ENCODE measurements at places on chromosomes 6 and 20. TPM values are rescaled to one million over a fixed set of nuclear protein-coding genes. Genes with fewer than 3 reads are reported as not detected.

Gene PREX1
- total RNA-seq: 10.3 TPM

Gene SGK2
- total RNA-seq: 0.38 TPM

DNA sequence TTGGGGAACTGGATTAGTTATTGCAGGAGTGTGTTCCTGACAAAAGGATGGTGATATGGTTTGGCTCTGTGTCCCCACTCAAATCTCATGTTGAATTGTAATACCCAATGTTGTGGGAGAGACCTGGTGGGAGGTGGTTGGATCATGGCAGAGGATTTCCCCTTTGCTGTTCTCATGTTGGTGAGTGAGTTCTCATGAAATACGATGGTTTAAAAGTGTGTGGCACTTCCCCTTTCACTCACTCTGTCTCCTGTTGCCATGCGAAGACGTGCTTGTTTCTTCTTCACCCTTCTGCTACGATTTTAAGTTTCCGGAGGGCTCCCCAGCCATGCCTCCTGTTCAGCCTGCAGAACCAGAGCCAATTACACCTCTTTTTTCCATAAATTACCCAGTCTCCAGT lies 16.2 kb upstream of the TREM1 start:
- DNase-seq: no peak

GRCh38 chr20:1555952-1556351 lies 1.6 kb downstream of the SIRPD start:
- no peak for DNase-seq

DNA sequence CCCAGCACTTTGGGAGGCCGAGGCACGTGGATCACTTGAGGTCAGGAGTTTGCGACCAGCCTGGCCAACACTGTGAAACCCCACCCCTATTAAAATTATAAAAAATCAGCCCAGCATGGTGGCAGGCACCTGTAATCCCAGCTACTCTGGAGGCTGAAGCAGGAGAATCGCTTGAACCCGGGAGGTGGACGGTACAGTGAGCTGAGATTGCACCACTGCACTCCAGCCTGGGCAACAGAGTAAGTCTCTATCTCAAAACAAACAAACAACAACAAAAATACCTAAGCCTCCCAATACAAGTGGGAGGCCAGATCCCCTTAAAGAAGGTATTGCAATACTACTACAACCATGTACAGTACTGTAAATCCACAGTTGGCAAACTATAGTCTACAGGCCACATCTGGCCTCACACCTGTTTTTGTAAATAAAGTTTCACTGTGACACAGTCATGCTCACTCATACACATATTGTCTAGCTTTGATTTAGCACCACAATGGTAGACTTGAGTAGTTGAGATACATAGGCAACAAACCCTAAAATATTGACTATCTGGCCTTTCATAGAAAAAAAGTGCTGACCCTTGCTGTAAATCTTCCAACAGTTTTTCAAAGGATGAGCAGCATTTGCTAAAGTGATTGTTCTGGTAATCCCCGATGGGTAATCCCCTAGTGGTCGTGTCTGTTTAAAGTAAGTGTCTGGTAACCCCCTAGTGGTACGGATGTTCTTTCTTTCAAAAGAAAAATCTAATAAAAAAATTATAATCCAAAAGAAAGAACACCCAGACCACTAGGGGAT lies 202.0 kb downstream of the RNGTT start:
- no peak for DNase-seq

GRCh38 chr6:150229436-150230163 lies 86.8 kb downstream of the PPP1R14C start:
- no peak for DNase-seq

- no peak for DNase-seq
Observed at GRCh38 chr6:72865467-72865866, 243.6 kb downstream of the KCNQ5 start.

DNA sequence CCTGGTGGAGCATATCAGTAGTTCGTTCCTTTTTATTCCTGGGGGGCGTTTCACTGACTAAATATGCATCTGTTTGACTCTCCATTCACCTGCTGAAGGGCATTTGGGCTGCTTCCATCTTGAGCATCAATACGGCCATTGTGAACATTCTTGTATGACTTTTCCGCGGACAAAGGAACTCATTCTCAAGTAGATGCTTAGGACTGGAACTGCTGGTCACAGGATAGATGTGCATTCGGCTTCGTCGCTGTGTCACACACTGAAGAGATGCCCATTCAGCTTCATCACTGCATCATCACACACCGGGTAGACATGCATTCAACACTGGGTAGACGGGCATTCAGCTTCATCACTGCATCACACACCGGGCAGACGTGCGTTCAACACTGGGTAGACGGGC lies 95.3 kb downstream of the TAF4 start:
- no peak for DNase-seq

GRCh38 chr6:40376113-40376650 lies 211.0 kb downstream of the LRFN2 start:
- no peak for DNase-seq

Gene MCM3
- total RNA-seq: 19.3 TPM

GRCh38 chr6:151118461-151119123 lies 121.2 kb upstream of the AKAP12 start:
- no peak for DNase-seq

- DNase-seq: no peak
Observed at GRCh38 chr6:100366419-100366818, 98.3 kb downstream of the SIM1 start.

- no peak for DNase-seq
Observed at GRCh38 chr20:50467718-50468356, 42.3 kb upstream of the PTPN1 start.

Gene ULBP2
- 0.65 TPM for total RNA-seq

GRCh38 chr6:170000071-170000843 lies 248.8 kb downstream of the ERMARD start:
- no peak for DNase-seq

All from Right ventricle myocardium superior (tissue), 1 donor.